ENCODE measurements at places on chromosomes 16 and 17.

DNA sequence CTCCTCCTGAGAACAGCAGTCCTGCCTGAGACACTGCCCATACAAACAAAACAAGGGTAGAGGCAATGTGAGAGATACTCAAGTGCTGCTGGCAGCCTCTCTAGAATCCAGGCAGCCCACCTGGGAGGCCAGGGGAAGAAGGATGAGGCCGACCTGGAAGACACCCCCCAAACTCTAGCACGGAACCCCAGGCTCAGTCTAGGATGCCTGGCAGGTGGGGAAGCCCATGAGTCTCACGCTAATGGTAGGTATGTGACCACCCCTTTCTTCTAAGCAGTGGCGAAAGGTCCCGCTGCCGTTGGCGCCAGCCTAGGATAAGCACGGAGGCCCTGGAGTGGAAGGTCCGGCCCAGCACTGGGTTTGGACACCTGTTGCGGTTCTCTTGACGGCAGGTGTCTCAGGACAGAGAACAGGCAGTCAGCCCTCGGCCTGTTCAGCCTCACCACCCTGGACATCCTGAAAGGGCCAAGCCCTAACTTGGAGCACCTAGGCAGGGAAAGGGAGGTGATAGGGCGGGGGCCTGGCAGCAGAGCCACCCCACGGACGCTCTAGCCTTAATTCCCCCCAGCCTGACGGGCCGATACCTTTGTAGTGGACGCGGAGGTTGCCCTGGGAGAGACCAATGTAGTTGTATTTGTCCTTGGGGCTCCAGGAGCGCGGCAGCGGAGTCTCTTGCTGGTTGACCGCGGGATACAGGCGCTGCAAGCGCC is 487 bp downstream of the RANBP10 start:
- no peak for DNase-seq

DNA sequence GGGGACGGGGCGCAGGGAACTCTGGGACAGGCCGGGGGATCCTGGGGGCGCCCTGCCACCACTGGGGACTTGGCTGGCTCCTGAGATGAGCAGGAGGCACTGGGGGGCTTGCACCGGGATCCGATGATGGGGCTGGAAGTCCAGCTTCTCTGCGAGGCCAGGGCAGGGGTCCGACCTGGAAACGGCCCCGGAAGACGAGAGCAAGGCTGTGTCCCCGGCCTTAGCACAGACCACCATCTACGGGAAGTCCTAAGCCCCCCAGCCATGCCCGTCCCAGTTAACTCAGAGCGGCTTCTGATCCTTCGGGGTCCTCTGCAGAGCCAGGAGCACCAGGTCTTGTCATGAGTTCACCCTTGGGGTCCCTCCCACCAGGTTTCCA is 573 bp downstream of the CDT1 start:
- DNase-seq, result no peak

DNA sequence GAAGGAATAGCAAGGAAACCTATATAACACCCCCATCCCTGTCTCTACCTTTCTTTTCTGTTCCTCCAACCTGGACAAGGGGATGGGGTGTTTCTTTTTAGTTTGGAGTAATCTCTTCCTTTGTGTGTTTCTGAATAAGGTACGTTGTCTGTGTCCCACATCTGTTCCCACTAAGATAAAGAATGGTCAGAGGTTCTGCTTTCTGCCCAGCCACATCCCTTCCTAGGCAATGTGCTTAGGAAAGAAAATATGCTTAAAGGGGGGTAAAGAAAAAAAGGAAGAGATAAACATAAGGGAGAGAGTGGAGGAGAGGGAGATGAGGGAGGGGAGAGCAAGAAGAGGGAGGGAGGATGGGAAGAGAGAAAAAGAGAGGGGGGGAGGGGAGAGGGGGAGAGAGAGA is 35.1 kb downstream of the SLC6A2 start:
- no peak for DNase-seq

DNA sequence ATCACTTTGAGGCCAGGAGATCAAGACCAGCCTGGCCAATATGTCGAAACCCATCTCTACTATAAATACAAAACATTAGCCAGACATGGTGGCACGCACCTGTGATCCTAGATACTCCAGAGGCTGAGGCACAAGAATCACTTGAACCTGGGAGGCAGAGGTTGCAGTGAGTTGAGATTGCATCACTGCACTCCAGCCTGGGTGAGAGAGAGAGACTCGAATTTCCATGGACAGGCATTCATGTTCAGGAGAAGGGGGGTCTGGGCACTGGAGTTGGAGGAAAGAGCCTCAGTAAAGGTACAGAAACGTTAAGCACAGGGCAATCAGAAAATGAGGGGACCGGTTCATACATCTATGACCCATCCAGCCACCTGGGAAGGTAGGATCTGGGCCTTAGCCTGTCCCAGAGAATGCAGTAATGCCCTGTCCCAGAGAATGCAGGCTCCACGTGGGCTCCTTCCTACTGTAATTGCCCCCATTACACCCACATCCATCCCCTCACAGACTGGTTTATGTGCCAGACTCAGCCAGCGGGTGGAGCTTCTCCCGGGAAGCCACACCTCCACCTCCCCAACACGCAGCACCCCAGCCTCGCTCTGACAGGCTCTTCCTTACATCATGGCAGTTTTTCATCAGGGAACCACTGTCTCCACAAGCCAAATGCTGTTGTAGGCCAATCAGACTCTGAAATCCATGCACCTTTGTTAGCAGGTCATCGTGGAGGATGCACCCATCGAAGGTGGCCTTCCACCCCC is 21.6 kb upstream of the ARL4D start:
- DNase-seq, result no peak

DNA sequence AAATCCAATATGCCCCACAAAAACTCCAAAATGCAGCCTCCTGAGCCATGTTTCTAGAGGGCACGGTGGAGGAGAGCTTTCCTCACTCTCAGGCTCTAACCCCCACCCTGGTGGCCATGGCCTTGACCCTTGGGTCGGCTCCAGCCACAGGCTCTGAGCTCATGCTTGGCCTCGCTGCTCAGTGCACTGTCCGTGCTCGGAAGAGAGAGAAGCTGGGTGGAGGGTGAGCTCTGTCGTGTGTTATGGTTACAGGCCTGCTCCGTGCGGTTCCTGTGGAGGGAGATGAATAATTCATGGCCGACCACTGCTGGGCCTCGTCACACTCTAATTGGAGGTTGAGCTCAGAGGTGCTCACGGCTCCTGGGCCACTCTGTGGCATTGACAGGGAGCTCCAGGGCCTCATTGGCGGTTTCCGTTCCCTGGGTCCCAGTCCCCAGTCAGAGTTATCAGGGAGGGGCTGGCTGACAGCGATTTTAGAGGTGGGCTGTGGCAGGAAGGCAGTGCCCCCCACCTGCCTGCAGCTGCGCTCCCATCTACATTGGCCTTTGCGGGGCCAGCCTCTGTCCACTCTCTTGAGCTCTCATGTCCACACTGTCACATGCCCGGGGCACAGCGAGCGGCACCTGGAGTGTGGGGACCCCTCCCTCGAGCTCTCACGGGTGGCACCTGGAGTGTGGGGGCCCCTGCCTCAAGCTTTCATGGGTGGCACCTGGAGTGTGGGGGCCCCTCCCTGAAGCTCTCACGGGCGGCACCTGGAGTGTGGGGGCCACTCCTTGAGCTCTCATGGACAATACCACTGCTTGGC is 24.9 kb downstream of the ACSF3 start:
- no peak for DNase-seq

DNA sequence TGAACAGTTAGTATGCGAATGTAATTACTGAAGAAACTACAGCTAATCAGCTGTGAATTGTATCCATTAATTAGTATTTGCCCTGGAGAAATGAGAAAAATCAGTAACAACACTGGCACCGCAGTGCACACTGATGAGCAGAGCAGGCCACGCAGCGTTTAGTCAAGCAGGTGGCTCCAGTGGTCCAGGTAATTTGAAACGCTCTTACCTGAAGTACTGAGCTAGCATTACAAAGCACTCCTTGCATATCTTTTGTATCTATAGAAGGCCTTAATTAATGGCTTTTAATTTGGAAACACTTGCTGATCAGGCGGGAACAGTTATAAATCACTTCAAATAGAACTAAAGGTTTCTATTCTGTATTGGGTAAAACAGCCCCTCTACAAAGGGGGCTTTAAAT is 76.4 kb downstream of the TOX3 start:
- DNase-seq, result no peak

DNA sequence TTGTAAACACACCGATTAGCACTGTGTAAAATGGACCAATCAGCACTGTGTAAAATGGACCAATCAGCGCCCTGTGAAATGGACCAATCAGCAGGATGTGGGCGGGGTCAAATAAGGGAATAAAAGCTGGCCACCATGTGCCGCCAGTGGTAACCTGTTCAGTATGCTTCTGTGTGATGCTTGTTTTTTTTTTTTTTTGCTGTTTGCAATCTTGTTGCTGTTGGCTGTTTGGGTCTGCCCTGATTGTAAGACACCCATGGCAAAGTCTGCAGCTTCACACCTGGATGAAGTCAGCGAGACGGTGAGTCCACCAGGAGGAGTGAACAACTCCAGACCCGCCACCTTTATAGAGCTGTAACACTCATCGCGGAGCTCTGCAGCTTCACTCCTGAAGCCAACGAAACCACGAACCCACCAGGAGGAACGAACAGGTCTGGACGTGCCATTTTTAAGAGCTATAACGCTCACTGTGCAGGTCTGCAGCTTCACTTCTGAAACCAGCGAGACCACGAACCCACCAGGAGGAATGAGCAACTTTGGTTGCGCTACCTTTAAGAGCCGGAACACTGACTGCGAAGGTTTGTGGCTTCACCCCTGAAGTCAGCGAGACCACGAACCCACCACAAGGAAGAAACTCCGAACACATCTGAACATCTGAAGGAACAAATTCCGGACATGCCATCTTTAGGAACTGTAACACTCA is 85.0 kb upstream of the MED9 start:
- DNase-seq, result peak; percentile 71

- no peak for DNase-seq
These were observed 5.1 kb downstream of the KRT13 start for GRCh38 chr17:41500131-41500911.

- no peak for DNase-seq
These were observed 6.8 kb downstream of the ZNF207 start for GRCh38 chr17:32356750-32357149.

DNA sequence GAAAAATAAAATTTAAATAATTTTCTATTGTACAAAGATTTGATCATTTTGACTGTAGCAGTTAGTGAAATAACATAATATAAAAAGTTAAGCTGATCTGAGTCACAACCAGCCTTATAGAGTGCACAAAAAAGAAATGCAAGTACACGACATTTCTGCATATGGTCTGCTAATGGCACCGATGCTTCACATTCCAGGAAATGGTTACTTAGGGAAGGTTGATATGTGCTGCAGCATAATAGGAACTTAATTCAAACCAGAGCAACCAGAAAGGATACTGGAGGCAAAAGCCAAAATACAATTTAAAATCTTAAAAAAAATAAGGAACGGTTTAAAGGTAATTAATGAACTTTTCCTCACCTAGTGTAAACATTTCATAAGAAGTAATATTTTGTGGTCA is 10.0 kb upstream of the CFDP1 start:
- DNase-seq, result no peak

GRCh38 chr17:81735264-81736102 is 23.4 kb downstream of the SLC25A10 start:
- DNase-seq, result no peak

- no peak for DNase-seq
These were observed 381.9 kb upstream of the TOM1L1 start for GRCh38 chr17:54518706-54519105.

DNA sequence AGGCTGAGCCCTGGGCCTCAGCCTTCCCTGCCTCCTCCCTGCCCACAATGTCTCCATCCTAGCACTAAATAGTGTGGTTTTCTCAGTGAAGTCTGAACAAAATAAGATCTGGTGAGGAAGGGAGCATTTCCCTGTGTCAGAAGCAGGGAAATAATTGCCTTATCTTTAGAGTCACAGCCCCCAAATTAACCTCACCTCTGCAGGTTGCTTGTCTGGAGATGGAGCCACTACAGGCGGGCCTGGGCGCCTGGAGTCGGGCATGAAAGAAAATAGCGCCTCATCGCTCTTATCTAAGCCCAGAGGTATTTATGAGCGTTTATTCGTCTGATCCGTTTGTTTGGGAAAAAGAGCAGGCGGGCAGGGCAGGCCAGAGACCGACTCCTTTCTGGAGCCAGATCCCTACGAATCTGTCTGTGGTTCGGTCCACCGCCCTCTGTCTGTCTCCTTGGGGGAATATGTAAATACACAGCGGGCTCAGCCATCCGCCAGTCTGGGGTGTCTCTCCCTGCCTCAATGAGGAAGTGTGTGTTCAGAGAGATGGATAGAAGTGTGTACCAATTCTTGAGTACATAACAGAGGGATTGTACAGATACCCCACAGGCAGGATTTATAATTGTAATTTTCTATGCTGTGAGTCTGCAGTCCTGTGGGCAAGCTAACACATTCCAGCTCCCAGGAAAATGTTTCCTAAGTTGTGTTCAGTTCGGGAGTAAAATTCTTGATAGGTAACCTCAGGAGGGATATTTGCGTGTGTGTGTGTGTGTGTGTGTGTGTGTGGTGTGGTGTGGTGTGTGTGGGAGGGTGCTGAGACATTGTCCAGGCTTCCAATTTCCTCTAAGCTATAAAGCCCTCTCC is 4.3 kb downstream of the HOXB6 start:
- no peak for DNase-seq

- DNase-seq, result no peak
These were observed 54.1 kb downstream of the VAC14 start for GRCh38 chr16:70746708-70747424.

- no peak for DNase-seq
These were observed 2.6 kb downstream of the ABCA9 start for GRCh38 chr17:69058165-69058564.

DNA sequence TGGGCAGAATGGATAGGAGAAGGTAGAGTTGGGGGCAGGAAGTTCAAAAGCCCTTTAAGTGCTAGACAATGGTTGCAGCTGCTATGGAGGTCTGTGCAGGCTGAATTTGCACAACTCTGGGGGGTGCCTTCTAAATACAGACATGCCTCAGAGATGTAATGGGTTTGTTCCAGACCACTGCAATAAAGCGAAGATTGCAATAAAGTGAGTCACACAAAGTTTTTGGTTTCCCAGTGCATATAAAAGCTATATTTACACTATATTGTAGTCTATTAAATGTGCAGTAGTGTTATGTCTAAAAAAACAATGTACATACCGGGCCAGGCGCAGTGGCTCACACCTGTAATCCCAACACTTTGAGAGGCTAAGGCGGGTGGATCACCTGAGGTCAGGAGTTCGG is 60.5 kb upstream of the MYOCD start:
- DNase-seq, result no peak

DNA sequence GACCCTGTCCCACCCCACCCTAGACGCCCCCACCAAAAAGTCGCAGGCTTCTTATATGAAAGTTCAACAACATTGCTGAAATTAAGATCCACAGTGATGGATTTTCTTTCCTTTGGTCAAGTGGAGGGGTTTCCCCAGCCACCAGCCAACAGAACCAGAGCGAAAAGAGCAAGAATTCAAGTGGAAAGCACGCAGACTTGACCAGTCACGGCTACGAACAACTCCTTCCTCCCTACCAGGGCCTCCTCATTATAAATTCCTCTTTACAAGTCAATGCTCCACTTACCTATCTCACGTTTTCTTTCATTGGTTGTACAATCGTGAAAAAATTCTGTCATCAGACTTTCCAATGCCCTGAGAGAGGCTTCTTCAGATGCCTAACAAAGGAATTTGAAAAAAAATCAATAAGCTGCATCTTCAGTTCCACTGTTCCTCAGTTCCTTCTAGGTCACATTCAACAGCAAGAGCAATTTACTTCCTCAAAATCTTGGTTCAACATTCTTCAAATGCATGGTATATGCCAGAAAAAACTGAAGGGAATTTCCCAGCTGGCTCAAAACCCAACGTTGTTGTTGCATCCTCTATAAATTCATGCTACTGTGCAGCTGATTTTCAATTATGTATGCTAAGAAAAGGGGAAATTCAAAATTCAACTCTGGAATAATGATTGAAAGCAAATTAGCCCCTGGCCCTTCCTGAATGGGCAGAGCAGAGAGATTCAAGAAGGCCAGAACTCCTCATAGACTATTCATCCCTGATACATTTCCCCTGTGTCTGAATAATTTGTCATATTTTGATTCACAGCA is 30.9 kb downstream of the XPO6 start:
- no peak for DNase-seq
